ENCODE measurements at places on chromosomes 12 and 14. TPM values are rescaled to one million over a fixed set of nuclear protein-coding genes. Genes with fewer than 3 reads are reported as not detected.

Gene SLC39A2
- polyA plus RNA-seq, result 8.2 TPM

Gene GAS2L3
- 1.0 TPM for polyA plus RNA-seq

Gene DIO2
- 58.7 TPM for polyA plus RNA-seq

Gene KRT3
- 1.9 TPM for polyA plus RNA-seq

Gene TAS2R42
- not detected for polyA plus RNA-seq

Gene SAV1
- polyA plus RNA-seq, result 8.6 TPM

Gene PPP1R36
- 0.26 TPM for polyA plus RNA-seq

Gene HNF1A
- polyA plus RNA-seq, result 0.06 TPM

Gene NFE2
- 0.09 TPM for polyA plus RNA-seq

Gene NOS1
- 0.35 TPM for polyA plus RNA-seq
